Smooth muscle cell of the pulmonary artery (primary cell): ENCODE measurements at places on chromosomes 3 and 15. TPM values are rescaled to one million over a fixed set of nuclear protein-coding genes. Genes with fewer than 3 reads are reported as not detected.

SENP8 gene
- total RNA-seq, result 1.9 and 2.3 TPM in 2 replicates

CFAP91 gene
- 0.59 and 0.72 TPM in 2 replicates for total RNA-seq

TGM4 gene
- total RNA-seq, result not detected in 2 replicates

ITIH3 gene
- 0.10 and 2.5 TPM in 2 replicates for total RNA-seq

AADAC gene
- total RNA-seq, result 1.9 and 17.6 TPM in 2 replicates

COL6A5 gene
- not detected in 2 replicates for total RNA-seq

TMCO5A gene
- not detected in 2 replicates for total RNA-seq

SLC28A2 gene
- total RNA-seq, result not detected in 2 replicates

CMTM8 gene
- 0.23 and 0.78 TPM in 2 replicates for total RNA-seq

EEFSEC gene
- 5.0 and 5.9 TPM in 2 replicates for total RNA-seq

BLM gene
- 0.96 and 1.2 TPM in 2 replicates for total RNA-seq

MCF2L2 gene
- total RNA-seq, result 0.13 and 0.33 TPM in 2 replicates

GNB5 gene
- total RNA-seq, result 40.0 and 53.7 TPM in 2 replicates

LSG1 gene
- total RNA-seq, result 25.9 and 33.4 TPM in 2 replicates

ZKSCAN7 gene
- total RNA-seq, result 4.8 and 5.5 TPM in 2 replicates

KBTBD13 gene
- not detected in 2 replicates for total RNA-seq

LYSMD4 gene
- 6.5 and 9.5 TPM in 2 replicates for total RNA-seq

ALPK3 gene
- total RNA-seq, result 4.3 and 26.4 TPM in 2 replicates

FBXW12 gene
- not detected in 2 replicates for total RNA-seq

ABCC5 gene
- total RNA-seq, result 18.9 and 22.9 TPM in 2 replicates

SEMA5B gene
- 0.33 and 0.72 TPM in 2 replicates for total RNA-seq

LRRC2 gene
- 0.36 and 1.5 TPM in 2 replicates for total RNA-seq

C3orf33 gene
- 1.6 and 2.0 TPM in 2 replicates for total RNA-seq

UCN2 gene
- 0.98 and 1.4 TPM in 2 replicates for total RNA-seq

DAZL gene
- not detected in 2 replicates for total RNA-seq

ZNF619 gene
- 7.0 and 7.5 TPM in 2 replicates for total RNA-seq

ERICH6 gene
- 0.03 and 0.07 TPM in 2 replicates for total RNA-seq

CGNL1 gene
- 5.3 and 8.0 TPM in 2 replicates for total RNA-seq

SLC35G2 gene
- total RNA-seq, result 9.3 and 10.1 TPM in 2 replicates

CAMP gene
- total RNA-seq, result not detected in 2 replicates

MCTP2 gene
- total RNA-seq, result 3.1 and 8.9 TPM in 2 replicates

BCHE gene
- total RNA-seq, result 0.73 and 1.4 TPM in 2 replicates

LEKR1 gene
- 0.20 and 0.63 TPM in 2 replicates for total RNA-seq

JMJD7 gene
- total RNA-seq, result 2.5 and 4.1 TPM in 2 replicates

ZNF662 gene
- 0.59 and 2.3 TPM in 2 replicates for total RNA-seq

POLR2M gene
- total RNA-seq, result 308 and 399 TPM in 2 replicates

STRC gene
- total RNA-seq, result 0.17 TPM in 1 of 2 replicates, not detected in the other

SLITRK3 gene
- total RNA-seq, result 0.03 TPM in 1 of 2 replicates, not detected in the other

HACL1 gene
- total RNA-seq, result 20.0 and 21.5 TPM in 2 replicates

IL5RA gene
- total RNA-seq, result not detected in 2 replicates

NCKIPSD gene
- 15.9 and 18.9 TPM in 2 replicates for total RNA-seq

RHOV gene
- 0.07 TPM in 1 of 2 replicates, not detected in the other for total RNA-seq

GOLGA8N gene
- total RNA-seq, result 6.8 and 7.1 TPM in 2 replicates

STRA6 gene
- 0.59 and 2.6 TPM in 2 replicates for total RNA-seq

RBPMS2 gene
- total RNA-seq, result 0.07 TPM in 1 of 2 replicates, not detected in the other

OCA2 gene
- not detected in 2 replicates for total RNA-seq

IQSEC1 gene
- 34.2 and 50.7 TPM in 2 replicates for total RNA-seq

PCYT1A gene
- 68.9 and 78.6 TPM in 2 replicates for total RNA-seq

RAD51 gene
- total RNA-seq, result 1.4 and 1.8 TPM in 2 replicates

CHDH gene
- total RNA-seq, result 0.03 and 0.07 TPM in 2 replicates

SPG21 gene
- total RNA-seq, result 72.9 and 87.0 TPM in 2 replicates

CLRN1 gene
- total RNA-seq, result not detected in 2 replicates

MYRIP gene
- total RNA-seq, result 0.85 and 4.3 TPM in 2 replicates

SHQ1 gene
- total RNA-seq, result 18.2 and 18.7 TPM in 2 replicates

IQCF2 gene
- total RNA-seq, result not detected in 2 replicates

TRIM71 gene
- not detected in 2 replicates for total RNA-seq

XCR1 gene
- not detected in 2 replicates for total RNA-seq

LRRC31 gene
- total RNA-seq, result not detected in 2 replicates

LRTM1 gene
- not detected in 2 replicates for total RNA-seq

TRPM1 gene
- not detected in 2 replicates for total RNA-seq
